ENCODE measurements at places on chromosomes 5 and 9.

GRCh38 chr9:16182784-16183183 lies 629.9 kb downstream of the CCDC171 start:
- no peak for DNase-seq

GRCh38 chr9:101332362-101332761 lies 52.4 kb downstream of the BAAT start:
- no peak for DNase-seq

DNA sequence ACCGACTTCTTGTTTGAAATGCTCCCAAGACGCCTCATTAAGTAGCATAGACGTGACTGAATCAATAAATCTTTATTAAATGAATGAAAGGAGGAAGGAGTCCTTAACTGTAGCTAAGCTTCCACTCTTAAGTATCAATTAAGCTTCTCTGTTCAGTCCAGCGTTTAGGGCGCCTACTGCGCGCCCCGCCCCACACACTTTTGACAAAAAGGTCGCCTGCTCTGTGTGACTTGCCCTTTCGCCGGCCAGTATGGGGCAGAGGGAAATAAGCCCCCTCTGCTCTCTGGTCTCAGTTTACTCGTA lies 662 bp upstream of the DOLPP1 start:
- DNase-seq, result no peak

GRCh38 chr5:94969174-94969573 lies 315.7 kb downstream of the MCTP1 start:
- no peak for DNase-seq

GRCh38 chr5:3310541-3311261 lies 284.9 kb upstream of the IRX1 start:
- DNase-seq, result no peak

- DNase-seq, result no peak
These were observed 912.3 kb downstream of the TAF11L14 start for GRCh38 chr5:18546591-18546990.

DNA sequence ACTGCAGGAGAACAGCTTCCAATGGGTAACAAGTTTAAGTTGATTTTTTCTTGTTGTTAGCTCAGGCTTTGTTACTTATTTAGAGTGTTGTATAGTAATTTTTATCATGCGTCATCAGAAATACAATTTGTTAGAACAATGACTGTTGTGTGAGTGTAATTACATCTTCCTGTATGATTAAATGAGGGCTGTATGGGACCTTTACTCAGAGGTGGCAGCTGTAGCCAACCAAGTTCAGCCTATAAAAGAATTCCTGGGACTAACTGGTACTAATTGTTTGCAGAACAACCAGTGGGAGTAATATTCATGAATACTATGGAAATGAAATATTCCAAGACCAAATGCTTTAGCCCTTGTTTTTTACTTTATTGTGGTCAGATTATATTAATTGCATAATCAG lies 30.8 kb upstream of the TJP2 start:
- no peak for DNase-seq

DNA sequence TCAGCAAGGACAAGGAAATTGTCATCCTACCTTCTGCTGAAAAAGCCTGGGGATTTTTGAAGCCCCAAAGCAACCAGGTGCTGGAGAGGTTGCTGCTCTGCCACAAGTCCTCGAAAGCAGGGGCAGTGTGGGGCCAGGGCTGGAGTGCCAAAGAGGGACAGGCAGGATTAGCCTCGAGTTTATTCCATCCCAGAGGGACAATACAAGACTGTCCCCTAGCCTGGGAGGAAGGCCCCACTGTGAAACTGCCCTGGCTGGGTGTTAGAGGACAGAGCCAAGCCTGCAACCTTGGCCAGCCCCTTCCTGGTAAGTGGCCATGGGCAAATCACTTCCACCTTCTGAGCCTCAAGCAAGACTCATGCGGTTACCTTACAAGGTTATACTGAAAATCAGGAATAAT lies 55.1 kb downstream of the WHRN start:
- DNase-seq, result no peak

Data from activated T-cell treated with anti-CD3 and anti-CD28 coated beads, Interleukin-2, amount 50 U/mL, for 48 hours (primary cell).